ENCODE measurements at places on chromosomes 11 and 22.
A peak's percentile ranks its signal among the peaks of the same experiment; 100 is the strongest.

- DNase-seq, result no peak
Measured at GRCh38 chr11:97956904-97957303, 1063.8 kb upstream of the CNTN5 start.

GRCh38 chr11:2380807-2381350 lies 3.8 kb downstream of the CD81 start:
- no peak for DNase-seq

GRCh38 chr11:4466871-4467442 lies 15.5 kb upstream of the OR52K1 start:
- no peak for DNase-seq

DNA sequence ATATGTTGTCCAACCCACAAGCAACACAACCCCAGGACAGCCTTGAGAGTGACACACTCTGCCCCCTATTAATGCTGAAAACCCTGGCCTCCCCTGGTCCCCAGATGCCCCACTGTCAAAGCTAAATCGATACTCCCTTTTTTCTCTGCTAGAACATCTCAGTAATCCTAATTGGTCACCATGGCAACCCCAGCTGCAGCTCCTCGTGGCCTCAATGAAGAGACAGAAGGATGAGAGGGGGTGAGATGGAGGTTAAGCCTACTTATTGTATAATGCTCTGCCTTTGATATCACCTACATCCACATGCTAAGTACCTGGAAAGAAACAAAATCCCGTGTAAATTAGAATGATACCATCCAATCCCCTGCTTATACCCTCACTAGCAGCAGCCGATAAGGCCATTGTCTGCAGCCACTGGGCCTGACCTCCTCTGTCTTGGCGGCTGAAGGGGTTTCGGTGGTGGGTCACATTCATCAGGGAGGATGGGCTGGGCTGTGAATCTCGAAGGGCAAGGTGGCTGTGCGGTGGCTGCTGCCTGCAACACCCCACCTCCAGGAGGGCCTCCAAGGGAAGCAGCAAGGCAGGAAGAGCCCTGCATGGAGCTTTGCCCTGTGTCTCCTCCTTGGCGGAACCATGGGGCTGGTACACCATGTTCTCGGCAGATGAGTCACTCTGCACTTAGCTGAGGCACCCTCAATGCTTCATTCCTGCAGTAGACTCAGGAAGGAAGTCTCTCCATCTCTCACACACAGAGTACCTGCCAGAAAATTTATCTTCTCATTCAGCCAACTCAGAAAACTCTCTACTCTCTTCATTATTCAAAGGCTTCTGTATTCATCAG lies 399.5 kb downstream of the BUD13 start:
- DNase-seq, result no peak

DNA sequence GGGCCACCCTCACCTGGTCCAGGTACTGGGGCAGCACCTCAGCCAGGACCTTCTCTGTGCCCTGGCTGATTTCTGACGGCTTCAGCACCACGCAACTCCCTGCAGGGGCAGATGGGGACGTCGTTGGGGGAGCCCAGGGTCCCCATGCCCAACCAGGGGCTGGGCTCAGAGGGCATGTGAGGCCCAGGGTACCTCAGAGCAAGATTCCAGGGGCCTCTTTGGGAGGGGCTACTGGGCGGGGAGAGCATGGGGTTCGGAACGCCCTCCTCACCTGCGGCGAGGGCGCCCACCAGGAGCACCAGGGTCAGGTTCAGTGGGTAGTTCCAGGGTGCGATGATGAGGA lies 8.1 kb downstream of the ALDH3B2 start:
- DNase-seq, result no peak

- no peak for DNase-seq
Measured at GRCh38 chr22:37742376-37743171, 45.7 kb downstream of the TRIOBP start.

GRCh38 chr11:57249384-57250319 lies 12.6 kb upstream of the APLNR start:
- DNase-seq, result no peak

GRCh38 chr11:131683131-131683530 lies 312.7 kb downstream of the NTM start:
- no peak for DNase-seq

DNA sequence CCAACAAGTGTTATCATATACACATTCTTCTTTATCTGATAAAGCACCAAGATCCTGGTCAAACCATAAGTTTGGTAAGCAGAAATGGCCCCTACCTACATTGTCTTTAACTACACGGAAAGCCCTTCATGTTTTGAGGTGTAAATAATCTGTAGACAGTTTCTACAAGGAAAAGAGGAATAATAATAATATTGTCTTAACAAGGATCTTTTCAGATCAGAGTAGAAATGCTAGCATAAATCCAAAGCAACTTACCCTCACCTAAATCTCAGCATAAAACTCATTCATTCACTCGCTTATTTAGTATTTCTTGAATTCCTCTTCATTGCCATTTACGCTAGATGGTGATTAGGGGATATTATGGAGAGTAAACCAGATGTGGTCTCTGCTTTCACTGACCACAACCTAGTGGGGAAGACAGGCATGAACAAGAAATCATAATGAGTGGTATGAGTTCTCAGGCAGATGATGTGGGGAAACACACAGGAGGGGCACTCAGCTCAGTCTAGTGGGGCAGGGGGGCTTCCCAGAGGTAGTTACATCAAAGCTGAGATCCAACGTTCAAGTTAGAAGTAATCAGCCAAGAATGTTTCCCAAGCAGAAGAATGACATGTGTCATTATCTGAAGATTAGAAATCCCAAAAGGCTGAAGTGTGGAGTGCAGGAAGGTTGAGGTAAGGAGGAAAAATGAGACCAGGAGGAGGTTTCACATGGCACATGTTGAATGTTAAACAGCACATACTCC lies 65.4 kb upstream of the ZC3H12C start:
- DNase-seq, result no peak

- DNase-seq, result no peak
Measured at GRCh38 chr11:121665206-121665838, 212.6 kb upstream of the SORL1-AS1 start.

GRCh38 chr11:35134403-35135148 lies 4.4 kb upstream of the CD44 start:
- DNase-seq, result no peak

DNA sequence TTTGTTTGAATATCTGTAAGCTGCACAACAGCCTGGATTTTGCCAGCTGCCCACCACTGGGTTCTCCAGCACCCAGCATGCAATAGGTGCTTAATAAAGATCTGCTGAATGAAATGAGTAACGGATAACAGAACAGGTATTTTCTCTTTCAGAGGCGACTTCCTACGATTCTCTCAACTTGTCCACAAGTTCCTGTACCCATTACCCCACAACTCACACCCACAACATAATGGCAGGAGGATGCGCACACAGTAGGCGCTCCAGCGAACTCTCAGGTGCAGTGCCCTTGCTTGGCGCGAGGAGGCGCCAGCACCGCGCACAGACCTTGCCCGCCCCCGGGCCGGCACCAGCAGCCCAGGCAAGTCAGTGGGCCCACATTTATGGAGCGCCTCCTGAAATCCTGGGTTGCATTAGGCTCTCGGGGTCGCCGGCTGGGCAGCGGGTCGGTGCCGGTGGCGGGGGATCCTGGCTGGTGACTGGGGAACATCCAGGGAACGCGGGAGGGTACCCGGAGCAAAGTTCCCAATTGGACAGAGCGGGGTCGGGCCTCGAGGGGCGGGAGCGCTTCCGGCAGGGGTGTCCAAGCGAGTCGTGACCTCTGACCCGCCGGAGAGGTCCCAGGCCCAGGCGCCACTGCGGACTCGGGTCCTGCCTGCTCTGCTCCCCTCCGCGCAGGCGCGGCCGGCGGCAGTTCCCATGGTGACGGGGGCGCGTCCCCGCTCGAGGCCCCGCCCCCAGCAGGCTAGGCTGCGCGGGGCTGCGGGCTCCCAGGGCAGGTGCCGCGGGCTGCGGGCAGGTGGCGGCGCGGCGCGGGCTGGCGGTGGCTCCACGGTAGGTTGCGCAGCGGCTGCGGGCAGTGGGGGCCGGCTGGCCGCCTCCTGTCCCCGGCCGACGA lies at the start of gene KIAA1671:
Gene KIAA1671 (plus strand): TSS at position 775 of the 895 bp plus-strand sequence. CDS start 75,284 bp downstream, outside the sequence.
- peak; percentile 71 for DNase-seq

DNA sequence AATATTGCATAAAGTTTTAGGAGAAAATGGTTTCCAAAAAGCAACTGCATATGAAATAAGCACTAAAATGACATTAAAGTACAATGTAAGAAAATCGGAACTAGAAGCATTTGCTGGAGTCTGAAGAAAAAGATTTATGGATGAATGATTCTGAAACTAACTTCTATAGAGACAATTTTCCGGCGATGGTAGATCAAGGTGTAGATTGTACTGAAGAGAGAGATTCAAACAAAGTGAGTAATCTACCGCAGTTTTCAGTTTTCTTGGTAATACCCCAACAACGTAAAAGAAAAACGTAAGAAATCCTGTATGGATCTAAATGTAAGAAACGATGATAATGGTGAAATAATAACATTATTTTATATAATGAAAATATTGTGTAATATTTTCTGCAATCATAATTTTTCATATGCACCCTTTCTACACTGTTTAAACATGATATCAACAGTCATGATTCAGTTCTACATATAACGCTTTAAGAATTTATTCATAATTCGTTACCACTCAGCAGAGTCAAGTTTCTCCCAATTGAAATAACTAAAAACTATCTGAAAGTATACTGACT lies 1.8 kb upstream of the CDPF1 start:
- no peak for DNase-seq

DNA sequence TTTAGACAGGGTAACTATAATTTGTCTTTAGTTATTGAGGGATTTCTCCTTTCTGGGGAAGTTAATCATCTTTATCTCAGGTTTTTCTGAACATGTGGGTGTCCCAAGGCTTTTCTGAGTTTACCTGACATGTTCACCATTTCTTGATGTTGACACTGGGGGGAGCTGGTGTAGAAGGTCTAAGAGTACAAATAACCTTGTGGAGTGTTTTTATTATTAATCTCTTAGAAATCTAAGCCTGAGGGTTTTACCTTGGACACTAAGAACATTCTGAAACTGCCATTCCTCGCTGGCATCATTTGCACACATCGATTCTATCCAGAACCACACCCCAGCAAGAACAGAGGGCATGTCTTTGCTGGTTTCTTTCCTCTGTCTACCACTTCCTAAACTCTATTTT lies 15.6 kb upstream of the C11orf91 start:
- no peak for DNase-seq

DNA sequence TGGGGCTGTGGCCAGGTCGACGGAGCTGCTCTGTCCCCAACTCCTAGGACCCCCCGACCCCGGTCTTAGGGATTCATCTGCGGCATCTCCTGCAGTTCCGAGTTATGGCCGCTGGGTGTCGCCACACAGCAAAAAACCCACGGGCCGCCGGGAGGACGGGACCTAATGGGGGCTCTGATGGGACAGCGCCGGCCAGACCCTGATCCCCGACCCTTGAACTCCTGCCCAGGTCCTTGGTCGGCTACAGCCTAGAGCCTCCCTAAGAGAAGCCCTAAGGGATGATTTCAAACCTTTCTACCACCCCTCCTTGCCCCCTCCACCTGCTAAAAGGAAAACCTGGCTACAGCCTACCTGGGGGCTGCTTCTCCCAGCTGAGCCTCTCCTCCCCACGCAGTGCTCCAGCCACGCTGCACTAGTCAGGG lies 30.8 kb upstream of the LRRC10B start:
- peak; percentile 23 for DNase-seq

DNA sequence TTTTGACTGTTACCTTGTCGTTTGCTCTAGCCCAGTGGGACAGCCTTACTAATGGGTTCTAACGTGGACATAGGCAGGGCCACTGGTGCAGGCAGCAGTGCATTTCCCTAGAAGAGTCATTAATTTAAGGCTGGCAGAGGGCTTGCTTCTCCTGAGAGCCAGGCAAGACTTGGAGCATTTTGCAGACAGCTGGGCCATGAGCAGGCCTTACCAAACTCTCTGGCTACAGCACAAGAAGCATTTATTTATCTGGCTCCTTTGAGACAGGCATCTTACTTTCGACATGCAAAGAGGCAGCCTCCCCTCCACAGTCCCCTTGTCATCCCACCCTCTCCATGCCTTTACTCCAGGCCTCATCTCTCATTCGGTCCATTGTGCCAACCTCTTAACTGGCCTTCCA lies 139.9 kb downstream of the CSNK2A3 start:
- DNase-seq, result no peak

DNA sequence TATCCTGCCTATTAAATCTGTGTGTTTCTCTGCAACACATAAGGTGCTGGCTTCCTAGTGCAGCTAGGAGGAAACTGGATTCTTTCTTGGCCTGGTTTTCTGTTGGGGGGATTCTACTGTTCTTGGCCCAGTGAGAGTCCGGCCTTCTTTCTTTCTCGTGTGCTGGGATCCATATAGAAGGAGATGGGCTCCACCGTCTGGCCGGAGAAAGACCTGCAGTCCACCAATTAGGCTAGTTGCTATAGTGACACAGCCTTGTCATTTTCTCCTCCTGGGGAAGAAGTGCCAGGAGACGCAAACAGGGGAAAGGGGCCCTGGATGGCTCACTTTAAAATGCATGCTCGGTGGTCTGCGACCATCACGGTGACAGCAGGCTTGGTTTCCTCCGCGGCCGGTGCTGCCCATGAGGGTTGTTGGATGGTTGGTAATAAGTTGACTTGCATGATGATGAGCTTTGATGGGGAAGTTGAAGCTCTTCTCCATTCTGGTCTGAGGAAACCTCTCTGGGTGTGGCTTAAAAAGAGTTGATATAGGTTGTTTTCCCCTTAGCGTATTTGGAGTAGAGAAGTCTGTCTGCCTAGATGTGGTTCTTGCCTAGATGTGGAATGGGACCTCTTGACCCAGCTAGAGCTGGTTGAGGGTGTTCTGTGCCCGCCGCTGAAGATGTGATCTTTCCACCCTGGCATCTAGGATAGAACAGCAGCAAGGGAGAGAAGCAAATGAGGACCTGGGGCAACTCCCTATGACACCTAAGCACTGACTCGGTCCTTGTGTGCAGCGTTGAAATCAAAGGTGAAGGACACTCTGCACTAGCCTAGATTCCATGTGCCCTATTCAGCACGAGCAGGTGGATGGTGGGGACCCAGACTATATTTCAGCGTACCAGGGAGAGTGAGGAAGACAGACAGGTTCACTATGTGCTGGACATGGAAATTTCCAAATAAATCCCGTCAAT lies 1335.0 kb downstream of the BRD1 start:
- DNase-seq, result no peak

DNA sequence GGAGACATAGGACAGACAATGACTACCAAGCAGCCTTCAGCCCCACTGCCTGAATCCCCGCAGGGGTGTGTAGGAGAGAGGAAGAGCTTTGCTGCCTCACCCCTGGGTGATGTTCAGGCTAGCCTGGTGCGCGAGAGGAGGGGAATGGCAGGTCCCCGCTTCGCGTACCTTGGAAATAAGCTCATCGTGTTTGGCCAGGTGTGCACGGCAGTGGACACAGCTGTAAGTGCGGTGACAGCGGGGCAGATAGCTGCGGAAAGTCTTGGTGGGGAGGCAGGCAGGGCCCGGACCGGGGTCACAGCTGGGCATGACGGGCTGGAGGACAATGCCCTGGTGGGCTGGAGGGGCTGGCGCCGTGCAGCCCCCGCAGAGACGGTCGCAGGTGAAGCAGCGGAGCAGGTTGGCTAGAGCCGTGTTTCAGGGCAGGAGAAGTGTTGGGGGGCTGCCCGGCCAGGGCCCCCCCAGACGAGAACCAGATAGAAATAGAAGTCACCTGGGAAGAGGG lies 2.9 kb downstream of the YPEL4 start:
- no peak for DNase-seq

- DNase-seq, result no peak
Measured at GRCh38 chr11:102853956-102854355, 10.5 kb upstream of the MMP3 start.

Measured in stimulated activated CD4-positive, alpha-beta T cell treated with anti-CD3 and anti-CD28 coated beads, TNF-alpha, amount 100 ng/mL, for 1 hour (primary cell).